ENCODE measurements at places on chromosomes 16 and 17.

DNA sequence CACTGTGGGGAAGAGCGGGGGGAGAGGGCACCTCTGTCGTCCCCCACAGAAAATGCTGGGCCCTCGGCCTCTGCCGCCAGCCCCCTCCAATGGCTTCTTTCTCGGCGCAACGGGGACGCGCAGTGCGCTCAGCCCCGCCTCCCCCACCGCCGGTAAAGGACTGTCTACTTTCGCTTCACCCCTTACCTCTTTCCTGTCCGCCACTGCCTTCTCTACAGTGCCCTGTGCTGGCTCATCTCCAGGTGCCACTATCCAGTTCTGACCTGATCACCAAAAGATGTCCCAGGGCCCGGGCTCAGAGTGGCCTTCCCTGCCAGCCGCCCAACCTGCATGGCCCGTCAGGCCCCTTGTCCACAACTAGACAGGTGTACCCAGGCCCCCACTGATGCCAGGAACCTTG lies 7.3 kb downstream of the ENDOV start:
- no peak for DNase-seq

- no peak for DNase-seq
Observed at GRCh38 chr17:69223809-69224208, 4.8 kb downstream of the ABCA10 start.

DNA sequence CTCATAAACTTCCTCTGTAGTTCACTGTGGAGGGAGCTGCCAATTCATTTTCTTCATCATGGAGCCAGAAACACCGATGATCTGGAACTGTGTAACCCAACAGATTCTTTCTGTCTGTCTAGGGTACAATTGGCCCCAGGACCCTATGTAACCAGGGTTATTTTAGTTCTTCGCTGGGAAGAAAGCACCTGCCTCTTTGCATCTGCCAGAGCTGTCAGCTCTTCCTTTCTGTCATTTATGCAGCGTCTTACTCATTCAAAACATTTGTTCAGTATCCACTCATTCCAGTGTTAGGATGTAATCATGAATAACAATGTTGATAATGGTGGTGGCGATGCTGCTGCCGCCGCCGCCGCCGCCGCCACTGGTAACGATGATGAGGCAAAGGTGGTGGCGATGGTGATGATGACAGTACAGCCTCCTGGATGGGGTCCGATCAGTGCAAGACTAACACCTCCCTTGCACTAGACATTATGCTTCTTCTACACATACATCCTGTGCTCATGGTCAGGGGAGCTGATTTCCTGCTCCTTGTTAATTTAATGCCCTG lies 46.1 kb downstream of the IRX5 start:
- DNase-seq = no peak

GRCh38 chr17:58319173-58320162 lies 9.1 kb downstream of the TSPOAP1 start:
- DNase-seq = no peak

GRCh38 chr16:51050377-51050706 lies 100.7 kb downstream of the SALL1 start:
- no peak for DNase-seq

DNA sequence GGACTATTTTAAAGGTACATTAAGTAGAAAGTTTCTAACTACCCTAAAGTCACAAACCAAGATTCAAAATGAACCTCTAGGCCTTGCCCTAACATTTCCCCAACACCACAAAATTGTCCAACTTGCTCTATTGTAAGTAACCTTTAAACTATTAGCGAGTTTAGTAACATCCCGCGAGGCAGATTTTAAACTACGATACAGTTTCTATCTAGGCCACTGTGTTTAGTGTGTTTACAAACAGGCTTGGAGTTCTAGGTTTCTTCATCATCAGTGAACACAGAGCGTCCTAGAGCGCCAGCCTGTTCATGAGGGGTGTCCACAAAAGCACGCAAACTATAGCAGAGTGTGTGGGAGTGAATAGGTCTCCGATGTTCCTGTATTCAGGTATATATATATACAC lies 51.8 kb downstream of the EMP2 start:
- DNase-seq = no peak

GRCh38 chr17:77354670-77355455 lies 214.1 kb downstream of the SEC14L1 start:
- DNase-seq = no peak

DNA sequence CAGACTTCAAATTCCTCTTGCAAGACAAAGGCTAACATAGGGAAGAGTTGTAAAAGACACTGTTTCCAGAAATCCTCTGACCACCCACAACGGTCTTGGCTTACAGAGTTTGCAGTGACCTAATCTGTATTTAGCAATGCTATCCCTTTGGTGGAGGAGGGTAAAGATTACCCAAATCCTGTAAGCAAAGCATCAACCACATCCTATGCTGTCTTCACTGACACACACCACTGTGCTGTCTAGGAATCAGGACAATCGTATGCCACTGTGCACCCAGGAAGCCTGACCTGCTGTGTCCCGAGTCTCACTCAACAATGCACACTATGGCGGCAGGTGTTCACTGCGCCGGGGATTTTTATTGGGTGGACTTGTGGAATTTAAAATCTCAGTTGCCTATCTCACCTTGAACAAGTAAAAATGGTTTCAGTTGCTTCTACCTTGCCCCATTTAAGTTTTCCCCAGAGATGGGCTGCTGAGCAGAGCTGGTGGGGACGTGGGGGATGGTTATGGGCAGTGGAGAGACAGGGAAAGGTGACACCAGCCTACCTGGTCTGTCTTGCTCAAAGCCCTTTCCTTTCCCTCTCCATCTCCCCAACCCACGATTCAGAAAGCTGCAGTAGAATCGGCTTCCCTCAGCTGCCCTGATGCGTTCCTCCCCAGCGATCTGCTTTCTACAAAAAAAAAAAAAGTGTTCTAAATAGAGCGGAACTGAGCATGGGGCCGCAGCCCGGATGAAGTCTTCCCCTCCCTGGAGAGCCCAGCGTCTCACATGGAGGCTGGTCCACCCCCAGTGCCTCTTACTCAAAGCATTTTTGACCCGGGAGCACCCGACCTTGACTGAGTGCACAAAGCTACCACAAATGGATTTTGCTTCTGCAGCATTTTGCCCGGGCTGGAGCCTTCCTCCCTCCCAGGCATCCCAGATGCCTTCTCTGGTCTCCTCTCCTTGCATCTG lies 271.5 kb downstream of the SOX9 start:
- DNase-seq = no peak

DNA sequence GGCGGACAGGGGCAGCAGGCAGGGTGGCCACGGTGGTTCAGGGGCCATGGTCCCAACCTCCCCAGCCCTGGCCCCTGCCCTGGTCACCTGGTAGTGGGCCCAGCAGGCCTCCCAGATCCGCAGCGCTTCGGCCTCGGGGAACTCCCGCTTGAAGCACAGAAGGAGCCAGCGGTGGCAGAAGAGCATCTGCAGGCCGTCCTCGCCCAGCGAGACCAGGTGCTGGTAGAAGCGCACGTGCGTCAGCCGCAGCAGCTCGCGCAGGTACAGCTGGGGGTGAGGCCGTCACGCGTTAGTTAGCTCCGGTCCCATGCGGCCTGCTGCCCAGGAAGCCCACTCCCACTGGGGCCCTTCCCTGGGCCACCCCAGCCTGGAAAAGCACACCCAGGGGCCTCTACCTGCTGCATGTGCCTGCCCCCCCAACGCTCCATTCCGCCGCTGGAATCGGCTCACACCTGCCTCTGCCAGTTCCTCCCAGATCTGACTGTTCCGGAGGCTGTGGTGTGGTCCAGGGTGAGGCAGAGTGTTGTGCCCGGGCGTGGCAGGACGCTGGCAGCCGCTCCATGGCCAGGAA lies 90.8 kb downstream of the TBC1D16 start:
- DNase-seq = no peak

GRCh38 chr17:76077584-76078110 lies 1.3 kb upstream of the ZACN start:
- no peak for DNase-seq

DNA sequence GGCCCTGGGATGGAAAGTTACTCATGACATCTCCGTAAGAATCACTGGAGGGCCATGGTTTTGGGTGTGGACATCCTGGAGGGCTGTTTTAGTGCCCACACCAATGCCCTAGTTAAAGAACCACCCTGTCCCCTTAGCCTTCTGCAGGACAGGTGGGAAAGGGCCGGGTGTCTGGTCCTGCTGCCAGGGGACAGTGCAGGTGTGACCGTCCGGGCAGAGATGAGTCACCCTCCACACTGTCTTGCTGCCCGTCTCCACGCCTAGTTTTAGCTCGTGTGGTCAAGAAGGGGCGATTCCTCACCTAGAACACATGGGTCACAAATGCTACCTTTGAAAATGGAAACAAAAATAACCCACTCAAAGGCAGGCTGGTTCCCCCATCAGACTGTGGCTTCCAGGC lies 17.0 kb downstream of the CEP295NL start:
- no peak for DNase-seq

DNA sequence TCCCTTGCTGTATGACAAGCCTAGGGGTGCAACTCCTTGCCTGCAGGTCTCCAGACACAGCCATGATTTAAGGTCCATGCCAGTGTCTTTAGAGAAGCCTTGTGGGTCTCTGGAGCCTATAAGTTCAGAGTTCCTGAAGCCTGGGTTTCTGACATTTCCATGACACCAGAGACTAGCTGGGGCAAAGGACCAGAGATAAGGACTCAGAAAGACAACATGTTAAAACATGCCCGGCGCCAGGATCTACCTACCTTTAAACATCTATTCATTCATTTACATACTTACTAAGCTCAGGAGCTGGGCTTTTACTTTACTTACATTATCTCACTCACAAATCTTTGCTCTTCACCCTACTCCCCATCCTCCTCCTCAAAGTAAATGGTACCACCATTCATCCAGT lies 1.5 kb downstream of the MRPL27 start:
- no peak for DNase-seq

GRCh38 chr16:65406116-65406515 lies 284.3 kb upstream of the CDH11 start:
- DNase-seq = no peak

DNA sequence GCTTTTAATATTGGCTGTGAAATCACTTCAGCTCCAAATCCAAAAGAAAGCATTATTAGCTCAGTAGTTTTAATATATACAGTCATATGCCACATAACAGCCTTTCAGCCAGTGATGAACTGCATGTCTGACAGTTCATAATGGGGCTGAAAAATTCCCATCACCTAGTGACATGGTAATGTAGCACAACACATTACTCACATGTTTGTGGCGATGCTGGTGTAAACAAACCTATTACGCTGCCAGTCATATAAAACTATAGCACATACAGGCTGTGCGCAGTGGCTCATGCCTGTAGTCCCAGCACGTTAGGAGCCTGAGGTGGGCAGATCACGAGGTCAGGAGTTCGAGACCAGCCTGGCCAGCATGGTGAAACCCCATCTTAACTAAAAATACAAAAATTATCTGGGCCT lies 92.2 kb downstream of the TUBD1 start:
- no peak for DNase-seq
